ENCODE measurements at places on chromosomes 2 and 18. TPM values are rescaled to one million over a fixed set of nuclear protein-coding genes. Genes with fewer than 3 reads are reported as not detected.

Gene LINC00305
- not detected for total RNA-seq

Gene DLX1
- total RNA-seq: not detected

DNA sequence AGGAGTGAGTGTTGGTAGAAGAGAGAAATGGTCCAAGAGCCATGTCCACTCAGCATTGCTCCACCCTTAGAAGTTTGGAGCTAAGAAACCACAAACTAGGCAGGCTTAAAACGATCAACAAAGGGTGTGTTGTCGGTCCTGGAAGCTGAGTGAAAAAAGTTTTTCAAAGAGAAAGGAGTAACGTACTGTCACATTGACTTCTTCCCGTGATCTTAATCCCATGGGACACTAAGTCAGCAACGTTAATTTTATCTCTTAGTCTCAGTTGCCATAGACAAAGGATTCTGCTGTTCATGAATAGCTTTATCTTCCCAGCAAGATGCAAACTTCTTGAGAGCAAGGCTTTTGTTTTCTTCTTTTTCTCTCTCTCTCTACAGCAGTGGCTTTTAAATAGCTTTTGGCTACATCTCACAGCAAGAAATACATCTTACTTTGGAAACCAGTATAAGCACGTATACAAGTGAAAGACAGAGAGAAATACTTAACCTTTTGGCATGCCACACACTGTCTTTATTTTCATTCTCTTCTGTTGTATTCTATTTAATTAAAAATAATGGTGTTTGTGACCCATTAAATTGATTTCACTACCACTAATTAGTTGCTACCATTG is 377.4 kb downstream of the TGIF1 start:
- H3K4me3 ChIP-seq: no peak overlapping the region
- H3K36me3 ChIP-seq: no peaks in the 10 kb centered on the region
- DNase-seq: no peak
- H3K27ac ChIP-seq: no peak overlapping the region
- H3K4me1 ChIP-seq: no peaks in the 10 kb centered on the region
- no peaks in the 10 kb centered on the region for H3K27me3 ChIP-seq

GRCh38 chr2:136932700-136933099 is 167.4 kb downstream of the THSD7B start:
- no peak overlapping the region for H3K4me3 ChIP-seq
- DNase-seq: no peak

DNA sequence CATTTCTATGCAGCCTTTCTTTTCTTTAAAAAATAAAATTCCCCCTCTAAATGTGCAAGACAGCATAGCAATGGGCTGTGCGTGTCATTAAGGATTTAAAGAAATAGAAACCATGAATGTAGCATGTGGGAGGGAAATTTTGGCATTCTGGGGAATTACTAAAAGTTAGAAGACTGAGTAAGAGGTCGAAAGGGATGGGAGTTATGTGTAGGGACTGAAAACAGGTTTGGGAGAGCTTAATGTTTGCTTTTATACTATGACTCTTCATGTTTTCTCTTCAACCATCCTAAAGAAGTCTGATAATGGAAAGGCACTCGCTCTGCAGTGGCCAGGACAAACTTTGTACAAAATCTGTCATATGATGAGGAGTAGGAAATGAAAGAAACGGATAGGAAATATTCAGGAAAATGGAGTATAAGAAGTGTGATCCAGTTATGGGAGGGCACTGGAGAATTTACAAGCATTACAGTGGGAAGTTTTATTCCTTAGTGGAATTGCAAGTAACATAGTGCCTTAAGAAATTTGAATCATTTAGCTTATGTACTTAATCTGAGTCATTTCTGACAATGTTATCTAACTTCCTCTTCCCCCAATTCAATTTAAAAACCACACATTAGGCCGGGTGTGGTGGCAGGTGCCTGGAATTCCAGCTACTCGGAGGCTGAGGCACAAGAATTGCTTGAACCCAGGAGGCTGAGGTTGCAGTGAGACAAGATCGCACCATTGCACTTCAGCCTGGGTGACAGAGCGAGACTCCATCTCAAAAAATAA is 20.6 kb downstream of the TMEM87B start:
- DNase-seq: no peak
- H3K27me3 ChIP-seq: no peaks in the 10 kb centered on the region
- H3K36me3 ChIP-seq: peaks cover 19% of the 10 kb centered on the region
- H3K4me1 ChIP-seq: peaks cover 12% of the 10 kb centered on the region

Data from transverse colon (tissue), 4 donors.